ENCODE measurements at places on chromosomes 13 and 19.

GRCh38 chr19:37513397-37513796, 6.7 kb downstream of the ZNF793 start:
- DNase-seq, result peak; percentile 14

DNA sequence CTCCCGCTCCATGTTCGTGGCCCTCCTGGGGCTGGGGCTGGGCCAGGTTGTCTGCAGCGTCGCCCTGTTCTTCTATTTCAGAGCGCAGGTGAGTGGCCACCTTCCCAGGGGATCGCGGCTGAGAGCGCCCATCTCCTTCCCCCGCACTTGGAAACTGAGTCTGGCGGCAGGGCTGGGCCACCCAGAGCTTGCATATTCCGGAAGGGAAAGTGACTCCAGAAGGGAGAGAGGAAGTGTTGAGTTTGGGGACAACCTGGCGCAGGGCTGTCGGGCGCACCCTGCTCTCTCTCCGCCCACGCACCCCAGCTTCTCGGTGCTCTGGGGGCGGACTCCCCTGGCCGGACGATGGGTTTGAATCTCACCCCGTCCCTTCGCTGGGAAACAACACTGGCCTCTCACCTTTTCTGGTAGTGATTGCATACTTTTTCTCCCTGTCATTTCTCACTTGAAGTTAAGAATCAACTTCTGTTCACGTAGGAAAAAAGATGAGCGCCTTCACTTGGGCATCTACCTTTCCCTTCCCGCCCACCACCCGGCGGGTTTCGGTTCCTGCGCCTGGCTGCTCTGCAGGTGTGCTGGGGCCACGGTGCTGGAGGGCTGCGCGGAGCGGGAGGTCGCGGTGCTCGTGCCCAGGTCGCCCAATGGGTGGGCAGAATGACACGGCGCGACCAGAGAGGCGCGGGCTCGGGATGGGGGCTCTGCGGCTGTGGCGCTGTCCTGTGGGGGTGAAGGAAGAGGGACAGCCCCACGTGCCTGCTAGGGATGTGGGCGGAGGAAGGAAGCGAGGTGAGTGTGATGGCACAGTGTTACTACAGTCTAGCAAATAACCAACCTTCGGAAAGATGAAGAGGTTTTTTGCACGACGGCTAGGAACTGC, 721 bp downstream of the TNFSF11 start:
- DNase-seq, result no peak

GRCh38 chr13:42991898-42992763, at the start of gene EPSTI1:
Gene EPSTI1 (minus strand): TSS chr13:42992241. CDS start chr13:42992165, 76 bp downstream.
- DNase-seq, result peak; percentile 71

GRCh38 chr13:27588405-27588804, 31.9 kb downstream of the LNX2 start:
- DNase-seq, result no peak

- DNase-seq, result peak; percentile 90
Measured at GRCh38 chr19:12778017-12778904, 2.9 kb upstream of the HOOK2 start.

DNA sequence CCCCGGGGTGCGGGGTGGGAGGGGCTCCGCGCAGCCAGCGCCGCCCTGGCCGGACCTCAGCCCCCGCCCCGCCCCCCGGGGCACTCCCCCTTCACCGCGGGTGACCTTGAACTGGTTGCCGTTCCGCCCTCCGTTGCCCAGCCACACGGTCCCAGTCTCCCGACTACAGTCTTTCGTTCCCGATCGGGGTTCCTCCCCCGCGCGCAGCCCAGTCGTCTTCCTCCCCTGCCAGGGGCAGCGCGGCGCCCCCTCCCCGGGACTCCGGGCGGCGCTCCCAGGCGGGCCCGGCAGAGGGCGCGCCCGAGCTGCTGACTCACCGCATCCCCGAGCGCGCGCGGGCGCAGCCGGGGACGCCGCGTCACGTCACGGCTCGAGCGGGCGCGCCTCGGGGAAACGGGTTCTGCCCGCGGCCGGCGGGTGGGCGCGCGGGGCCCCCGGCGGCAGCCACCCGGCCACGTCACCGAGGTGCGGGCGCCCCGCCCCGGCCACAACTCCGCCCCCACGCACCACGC, 459 bp downstream of the MIDN start:
- DNase-seq, result peak; percentile 80

- DNase-seq, result no peak
Measured at GRCh38 chr13:69485991-69486592, 621.5 kb upstream of the ATXN8OS start.

DNA sequence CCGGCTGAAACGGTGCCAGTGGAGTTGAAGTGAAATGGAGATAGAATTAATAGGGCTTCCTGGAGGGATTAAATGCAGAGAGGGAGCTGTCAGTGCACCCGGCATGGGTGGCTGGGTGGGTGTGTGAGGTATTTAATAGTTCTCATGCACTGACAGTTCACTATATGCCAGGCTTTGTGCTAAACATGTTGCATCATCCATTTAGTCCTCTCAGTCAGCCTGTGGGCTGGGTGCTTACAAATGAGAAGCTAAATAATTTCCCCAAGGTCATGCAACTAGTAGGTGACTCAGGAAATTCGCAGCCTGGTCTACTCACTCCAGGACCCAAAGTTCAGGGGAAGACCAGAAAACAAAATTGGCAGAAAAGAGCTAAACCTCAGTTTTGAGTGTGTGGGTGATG, 63.5 kb upstream of the SPATA13 start:
- DNase-seq, result peak; percentile 47

DNA sequence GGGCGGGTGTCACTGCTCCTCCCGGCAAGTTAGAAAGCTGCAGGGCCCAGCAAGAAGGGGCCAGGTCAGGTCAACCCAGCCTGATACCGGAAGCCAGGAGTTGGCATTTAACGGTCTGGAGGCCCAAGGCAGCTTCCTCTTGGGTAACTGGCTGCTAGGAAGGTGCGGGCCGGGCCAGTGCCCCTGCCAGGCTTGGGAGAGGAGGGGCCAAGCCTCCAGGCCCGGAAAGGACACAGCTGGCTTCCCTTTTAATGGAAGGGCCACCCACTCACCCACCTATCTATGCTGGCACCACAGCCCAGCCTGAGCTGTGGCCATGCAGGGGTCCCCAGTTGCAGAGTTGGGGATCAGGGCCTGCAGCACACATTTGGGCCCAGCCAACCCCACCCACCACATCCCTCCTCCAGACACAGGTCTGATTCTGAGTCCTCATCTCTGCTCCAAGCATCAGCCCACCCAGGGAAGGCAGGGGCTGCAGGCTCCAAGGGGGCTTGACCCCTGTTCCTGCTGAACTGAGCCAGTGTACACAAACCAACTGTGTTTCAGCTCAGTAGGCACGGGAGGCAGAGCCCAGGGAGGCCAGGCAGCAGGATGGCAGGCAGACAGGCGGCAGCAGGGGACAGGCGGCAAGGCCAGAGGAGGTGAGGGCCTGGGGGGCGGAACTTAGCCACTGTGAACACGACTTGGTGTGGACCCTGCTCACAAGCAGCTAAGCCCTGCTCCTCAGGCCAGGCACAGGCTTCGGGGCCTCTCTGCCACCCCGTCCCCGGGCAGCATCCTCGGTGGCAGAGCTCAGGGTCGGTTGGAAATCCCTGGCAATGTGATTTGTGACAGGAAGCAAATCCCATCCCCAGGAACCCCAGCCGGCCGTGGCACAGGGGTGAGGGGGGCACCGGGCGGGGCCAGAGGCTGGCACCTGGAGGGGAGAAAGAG, 40.8 kb downstream of the ZSWIM4 start:
- no peak for DNase-seq

DNA sequence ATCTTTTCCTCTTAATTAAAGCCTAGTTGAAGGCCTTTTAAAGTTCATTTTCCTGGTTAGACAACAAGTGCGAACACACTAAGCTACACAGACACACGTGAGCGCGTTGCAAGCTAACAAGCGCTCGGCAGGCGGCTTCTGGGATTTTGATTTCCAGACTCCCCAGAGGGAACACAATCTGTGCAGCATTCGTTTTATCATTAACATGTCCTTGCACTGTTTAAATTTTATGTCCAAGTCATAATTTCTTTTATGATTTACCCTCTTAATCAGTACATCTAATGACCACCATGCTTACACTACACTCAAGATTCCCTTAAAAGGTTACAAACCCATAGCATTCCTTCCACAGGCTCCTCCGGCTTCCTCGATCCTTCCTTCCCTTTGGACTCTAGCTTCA, 16.8 kb downstream of the COL4A1 start:
- DNase-seq, result no peak

GRCh38 chr13:30619731-30620130, 2.0 kb downstream of the USPL1 start:
- DNase-seq, result no peak

DNA sequence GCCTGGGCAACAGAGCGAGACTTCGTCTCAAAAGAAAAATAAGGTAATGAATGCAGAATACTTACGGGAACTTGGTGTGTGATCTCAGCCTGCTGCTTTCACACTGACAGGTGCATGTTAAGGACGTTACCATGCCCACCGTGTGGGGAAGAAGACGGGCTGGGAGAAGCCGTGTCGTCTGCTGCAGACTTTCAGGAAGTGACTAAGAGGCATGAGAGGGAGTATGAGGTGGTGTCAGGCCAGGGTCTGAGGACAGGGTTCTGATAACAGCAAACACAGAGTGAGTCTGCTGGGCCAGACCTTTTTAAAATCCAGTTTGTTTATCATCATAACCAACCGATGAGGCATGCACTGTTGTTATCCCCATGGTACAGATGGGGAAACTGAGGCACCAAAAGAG, 13.6 kb upstream of the GALP start:
- DNase-seq, result peak; percentile 52

GRCh38 chr13:31686670-31687425, 52.5 kb upstream of the RXFP2 start:
- DNase-seq, result peak; percentile 16

DNA sequence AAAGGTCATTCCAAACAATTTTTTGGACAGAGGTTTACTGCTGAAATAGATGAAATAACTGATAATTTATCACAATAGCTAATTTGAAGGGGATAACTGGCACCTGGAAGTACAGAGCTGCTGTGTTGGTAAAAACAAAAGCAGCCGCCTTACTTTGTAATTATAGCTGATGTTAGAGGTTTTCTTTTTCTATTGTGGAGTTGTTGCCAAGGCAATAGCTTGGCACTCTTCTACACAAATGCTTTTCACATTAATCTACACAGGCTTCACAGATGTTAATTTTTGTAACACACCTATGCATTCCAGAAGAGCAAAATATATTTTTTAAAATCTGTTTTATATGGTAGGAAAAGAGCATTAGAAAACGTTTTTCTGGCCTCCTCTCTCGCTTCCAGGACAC, 56.9 kb downstream of the LACC1 start:
- no peak for DNase-seq

- no peak for DNase-seq
Measured at GRCh38 chr13:25503856-25504255, 132.1 kb downstream of the ATP8A2 start.

- DNase-seq, result no peak
Measured at GRCh38 chr19:49689133-49690078, at the start of gene ADM5. Gene ADM5 (plus strand): TSS chr19:49689594. CDS start chr19:49689838, 244 bp downstream.

DNA sequence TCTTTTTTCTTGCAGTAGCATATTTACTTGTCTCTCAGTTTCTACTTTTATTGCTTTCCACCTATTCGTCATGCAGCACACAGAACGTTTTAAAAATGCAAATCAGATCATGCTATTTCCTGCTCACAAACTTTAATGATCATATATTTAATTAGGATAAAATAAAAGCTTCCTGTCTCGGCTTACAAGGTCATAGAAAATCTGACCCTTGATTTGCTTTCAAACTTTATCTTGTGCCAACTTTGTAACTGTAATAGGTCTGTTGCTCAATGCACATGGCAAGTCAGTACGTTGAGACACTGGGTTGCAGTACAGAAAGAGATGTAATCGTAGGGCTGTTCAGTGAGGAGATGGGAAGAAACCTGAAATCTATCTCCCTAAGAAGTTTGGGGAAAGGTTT, 95.6 kb upstream of the CSNK1A1L start:
- no peak for DNase-seq

- DNase-seq, result no peak
Measured at GRCh38 chr19:29117926-29118325, 95.0 kb downstream of the UQCRFS1 start.

GRCh38 chr13:39895254-39895653, 239.8 kb downstream of the COG6 start:
- peak; percentile 67 for DNase-seq

DNA sequence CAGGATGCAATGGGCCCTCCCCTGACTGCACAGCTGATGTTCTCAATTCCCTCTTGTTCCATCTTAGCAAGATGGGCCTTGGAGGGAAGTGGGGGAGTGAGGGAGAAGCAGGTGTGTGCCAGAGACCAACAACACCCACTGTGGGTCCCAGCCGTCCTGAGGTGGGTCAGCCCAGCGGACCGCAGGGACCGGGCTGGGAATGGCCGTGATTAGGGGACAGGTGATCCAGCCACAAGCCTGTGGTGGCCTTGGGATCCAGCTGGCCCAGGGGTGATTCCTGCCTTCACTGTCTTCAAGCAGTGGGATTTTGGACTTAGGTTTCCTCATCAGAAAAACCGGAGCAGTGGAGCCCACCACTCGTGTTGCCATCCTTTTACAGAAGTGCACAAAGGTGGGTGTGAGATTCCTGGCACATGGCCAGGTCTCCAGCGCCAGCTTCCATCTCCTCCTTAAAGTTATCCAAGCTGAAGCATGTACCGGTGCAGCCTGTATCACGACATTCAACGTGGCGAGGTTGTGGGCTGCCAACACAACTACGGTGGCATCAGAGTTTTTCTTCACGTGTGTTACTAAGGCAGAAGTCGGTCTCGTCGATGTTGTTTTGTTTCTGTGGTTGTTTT, 9.0 kb upstream of the ATP11A start:
- no peak for DNase-seq

- DNase-seq, result no peak
Measured at GRCh38 chr13:28423010-28423409, 71.9 kb downstream of the FLT1 start.

GRCh38 chr13:109162248-109163036, 533.0 kb downstream of the MYO16 start:
- DNase-seq, result no peak

GRCh38 chr19:49859682-49860335, 7.6 kb downstream of the PNKP start:
- no peak for DNase-seq

DNA sequence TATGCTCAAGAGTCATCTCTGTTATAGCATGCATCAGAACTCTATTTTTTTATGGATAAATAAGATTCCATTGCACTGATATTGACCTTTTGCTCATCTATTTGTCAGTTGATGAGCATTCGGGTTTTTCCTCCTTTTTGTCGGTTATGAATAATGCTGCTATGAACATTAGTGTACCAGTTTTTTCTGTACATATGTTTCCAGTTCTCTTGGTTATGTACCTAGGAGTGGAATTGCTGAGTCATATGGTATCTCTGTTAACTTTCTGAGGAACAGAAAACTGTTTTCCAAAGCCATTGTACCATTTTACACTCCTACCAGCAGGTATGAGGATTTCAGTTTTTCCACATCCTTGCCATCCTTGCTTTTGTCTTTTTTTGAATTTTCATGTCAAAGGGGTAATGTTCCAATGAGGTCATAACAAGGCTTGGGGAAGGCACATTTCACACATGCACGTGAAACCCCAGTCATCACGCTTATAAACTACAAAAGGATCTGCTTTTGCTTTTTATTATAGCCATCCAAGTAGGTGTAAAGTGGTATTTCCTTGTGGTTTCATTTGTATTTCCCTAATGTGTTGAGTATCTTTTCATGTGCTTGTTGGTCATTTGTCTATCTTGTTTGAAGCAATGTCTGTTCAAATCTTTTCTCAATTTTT, 14.6 kb downstream of the KBTBD7 start:
- DNase-seq, result peak; percentile 36

GRCh38 chr13:22286338-22286737, 615.5 kb downstream of the FGF9 start:
- no peak for DNase-seq

GRCh38 chr19:17883627-17884410, 12.1 kb downstream of the SLC5A5 start:
- no peak for DNase-seq

- DNase-seq, result no peak
Measured at GRCh38 chr19:51364200-51365106, 1.7 kb downstream of the ETFB start.

Data from fibroblast of pulmonary artery (primary cell).